ENCODE measurements at places on chromosomes 11 and 22.

- DNase-seq: no peak
Observed at GRCh38 chr11:72373163-72373562, 61.2 kb downstream of the CLPB start.

DNA sequence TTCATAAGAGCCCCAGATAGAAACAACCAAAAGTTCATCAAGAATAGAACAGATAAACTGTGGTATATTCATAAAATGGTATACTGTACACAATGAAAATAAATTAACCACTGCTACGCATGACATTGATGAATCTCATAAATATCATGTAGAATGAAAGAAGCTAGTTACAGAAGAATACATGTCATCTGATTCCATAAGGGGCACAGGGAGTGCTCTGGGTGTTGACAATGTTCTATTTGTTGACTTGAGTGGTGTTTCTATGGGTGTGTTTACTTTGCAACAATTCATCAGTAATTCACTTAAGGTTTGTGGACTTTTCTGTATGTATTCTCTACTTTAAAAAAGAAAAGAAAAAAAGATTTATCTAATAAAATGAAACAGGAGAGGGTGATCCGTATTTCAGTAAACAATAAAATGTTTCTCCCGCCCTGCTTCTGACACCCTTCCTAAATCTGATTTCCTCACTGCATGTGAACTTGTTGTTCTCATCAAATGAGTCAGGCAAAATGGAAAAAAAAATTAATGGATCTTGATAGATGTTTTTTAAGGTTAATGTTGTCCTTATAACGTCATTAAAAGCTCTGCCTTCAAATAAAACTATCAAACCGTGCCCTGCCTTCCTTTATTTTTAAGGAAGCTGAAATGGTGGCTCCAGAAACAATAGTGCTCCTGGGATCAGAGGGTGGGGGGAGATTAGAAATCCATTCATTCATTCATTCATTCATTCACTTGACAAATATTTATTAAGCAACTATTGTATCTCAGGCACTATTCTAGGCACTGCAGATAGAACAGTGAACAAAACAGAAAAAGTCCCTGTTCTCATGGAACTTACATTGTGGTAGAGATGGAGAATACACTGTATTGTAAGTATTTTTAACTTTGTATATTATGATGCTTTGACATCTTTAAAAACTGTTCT is 77.2 kb upstream of the CD44 start:
- no peak for DNase-seq

GRCh38 chr11:69750108-69750850 is 24.9 kb downstream of the FGF4 start:
- DNase-seq: no peak

- DNase-seq: no peak
Observed at GRCh38 chr11:92794783-92795182, 174.7 kb upstream of the MTNR1B start.

GRCh38 chr11:90391756-90392155 is 168.9 kb upstream of the CHORDC1 start:
- DNase-seq: no peak

DNA sequence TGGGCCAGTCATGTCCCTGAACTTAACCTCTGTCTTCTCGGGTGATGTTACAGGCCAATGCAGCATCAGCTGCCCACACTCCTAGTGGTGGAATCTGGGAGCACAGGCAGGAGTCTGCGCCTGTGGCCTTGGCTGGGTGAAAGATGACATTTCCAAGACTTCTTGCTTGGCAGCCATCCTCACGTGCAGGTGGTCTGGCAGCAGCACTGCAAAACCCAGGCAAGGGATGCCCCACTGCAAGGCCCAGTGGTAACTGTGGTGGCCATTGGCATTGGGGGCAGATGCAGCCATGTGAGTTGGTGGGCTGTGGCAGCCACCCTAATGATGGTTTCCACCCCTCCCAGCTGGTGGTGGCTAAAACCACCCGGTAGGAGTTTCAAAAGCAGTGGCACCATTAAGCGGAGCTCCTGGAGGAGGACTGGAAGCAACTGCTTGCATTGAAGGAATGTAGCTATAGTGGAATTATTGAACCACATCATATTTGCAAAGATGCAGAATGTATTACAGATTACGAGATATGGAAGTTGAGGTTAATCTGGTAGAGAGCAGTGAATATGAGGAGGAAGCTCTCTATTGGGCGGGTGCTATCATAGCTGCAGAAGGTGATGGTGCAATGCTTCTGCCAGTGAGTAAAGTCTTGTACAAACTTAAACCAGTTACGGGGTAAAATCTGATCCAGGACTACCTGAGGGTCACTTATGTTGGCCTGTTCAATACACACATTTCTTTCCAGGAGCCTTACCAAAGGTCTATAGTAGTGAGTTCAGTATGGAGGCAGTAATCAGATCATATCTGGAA is 120.7 kb upstream of the TOP3B start:
- no peak for DNase-seq

DNA sequence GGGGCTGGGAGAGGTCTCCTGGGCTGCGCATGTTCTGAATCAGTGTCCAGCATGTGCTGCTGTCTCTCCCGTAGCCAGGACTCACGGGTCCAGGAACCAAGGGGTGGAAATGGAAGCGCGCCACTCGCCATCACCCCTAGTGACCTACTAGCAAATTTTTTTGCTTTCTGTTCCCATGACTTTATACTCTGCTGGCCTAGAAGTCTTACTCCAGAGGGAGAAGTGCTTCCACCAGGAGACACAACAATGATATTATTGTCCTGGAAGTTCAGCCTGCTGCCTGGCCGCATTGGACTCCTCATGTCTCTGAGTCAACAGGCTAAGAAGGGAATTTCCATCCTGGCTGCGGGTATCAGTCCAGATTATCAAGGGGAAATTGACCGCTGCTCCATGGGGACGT is 729.7 kb downstream of the BRD1 start:
- DNase-seq: no peak

DNA sequence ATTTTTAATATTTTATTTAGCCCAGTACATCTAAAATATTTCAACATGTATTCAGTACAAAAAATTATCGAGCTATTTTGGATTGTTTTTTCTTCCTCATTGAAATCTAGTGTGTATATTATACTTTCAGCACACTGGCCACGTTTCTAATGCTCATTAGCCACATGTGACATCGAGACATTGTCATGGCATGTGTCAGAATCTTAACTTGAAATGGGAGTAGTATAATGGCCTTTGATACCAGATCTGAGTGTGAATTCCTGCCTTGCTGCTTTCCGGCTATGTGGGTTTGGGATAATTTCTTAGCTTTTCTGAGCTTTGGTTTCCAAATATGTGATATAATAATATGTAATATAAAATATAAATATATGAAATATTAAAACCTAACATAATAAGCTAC is 54.3 kb downstream of the BCL2L13 start:
- DNase-seq: no peak

- no peak for DNase-seq
Observed at GRCh38 chr11:119149018-119149785, at the start of gene ABCG4. Gene ABCG4, plus strand, starts transcription at chr11:119149052. Its CDS starts 914 bp downstream, at chr11:119149966.

- no peak for DNase-seq
Observed at GRCh38 chr11:12792590-12792989, 118.4 kb downstream of the TEAD1 start.

- no peak for DNase-seq
Observed at GRCh38 chr11:44576656-44577055, 11.2 kb downstream of the CD82 start.

DNA sequence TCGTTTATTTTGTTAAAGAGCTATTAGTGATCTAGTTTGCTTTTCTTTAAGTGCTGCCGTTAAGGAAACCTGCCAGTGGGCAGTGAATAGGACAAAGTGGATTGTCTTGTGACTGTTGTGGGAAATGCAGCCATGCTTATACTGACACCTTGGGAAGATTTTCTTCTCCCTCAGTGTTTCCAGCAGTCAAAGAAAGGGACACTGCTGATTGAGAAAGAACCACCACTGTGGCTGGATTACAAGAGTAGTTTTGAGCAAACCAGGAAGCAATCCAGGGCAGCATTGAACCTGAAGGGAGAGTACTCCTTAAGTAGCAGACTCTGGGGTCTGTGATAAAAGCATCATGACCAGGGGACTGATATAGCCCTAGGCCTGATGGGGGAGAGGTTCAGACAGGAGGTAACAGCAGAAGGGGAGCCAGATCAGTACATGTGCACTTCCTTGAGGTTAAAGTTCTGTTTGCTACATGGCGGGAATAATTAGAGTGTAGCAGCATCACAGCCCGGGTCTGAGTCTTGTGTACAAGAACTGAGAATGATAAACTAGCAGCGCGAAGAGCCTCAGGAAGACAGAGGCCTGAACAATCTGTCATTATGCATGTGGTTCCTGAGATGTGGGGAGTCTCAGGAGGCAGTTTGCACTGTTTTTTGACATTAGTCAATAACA is 167.8 kb downstream of the C11orf91 start:
- DNase-seq: no peak

GRCh38 chr11:7665473-7666291 is 7.6 kb downstream of the CYB5R2 start:
- DNase-seq: no peak

- no peak for DNase-seq
Observed at GRCh38 chr11:119635776-119636175, 93.2 kb downstream of the NECTIN1 start.

DNA sequence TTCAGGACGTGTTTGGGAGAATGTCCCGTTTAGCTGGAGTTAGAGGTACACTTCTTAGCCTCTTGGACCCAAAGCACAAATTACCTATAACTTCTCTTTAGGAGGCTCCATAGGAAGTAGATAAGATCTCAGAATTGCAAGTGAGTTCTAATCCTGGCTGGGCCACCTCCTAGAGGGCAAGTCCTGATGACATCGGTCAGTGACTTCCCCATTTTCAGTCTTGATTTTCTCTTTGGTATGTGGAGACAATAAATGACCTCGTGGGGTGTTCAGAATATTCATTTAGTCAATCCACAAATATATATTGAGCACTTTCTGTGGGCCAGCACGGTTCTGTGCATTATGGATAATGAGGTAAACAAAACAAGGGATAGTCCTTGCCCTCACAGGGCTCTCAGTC is 208.6 kb downstream of the CWF19L2 start:
- DNase-seq: no peak

- DNase-seq: no peak
Observed at GRCh38 chr11:64516226-64516625, 74.8 kb upstream of the SLC22A12 start.

DNA sequence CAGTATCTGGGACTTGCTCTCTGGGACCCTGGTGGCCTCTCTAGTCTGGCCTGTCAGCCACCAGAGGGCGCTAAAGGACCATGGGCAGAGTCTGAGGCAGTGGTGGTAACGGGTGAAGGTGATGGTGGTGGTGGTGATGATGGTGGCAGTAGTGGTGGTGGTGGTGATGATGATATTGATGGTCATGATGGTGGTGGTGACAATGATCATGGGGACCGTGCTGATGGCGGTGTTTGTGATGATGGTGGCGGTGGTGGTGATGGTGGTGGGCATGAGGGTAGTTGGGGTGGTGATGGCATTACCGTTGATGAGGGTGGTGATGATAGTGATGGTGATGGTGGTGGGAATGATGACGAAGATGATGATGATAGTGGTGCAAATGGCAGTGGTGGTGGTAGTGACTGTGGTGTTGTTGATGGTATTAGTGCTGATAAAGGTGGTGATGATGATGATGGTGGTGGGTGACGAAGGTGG is 16.0 kb downstream of the TRPM5 start:
- no peak for DNase-seq

GRCh38 chr11:77283101-77283500 is 18.4 kb downstream of the GDPD4 start:
- no peak for DNase-seq

DNA sequence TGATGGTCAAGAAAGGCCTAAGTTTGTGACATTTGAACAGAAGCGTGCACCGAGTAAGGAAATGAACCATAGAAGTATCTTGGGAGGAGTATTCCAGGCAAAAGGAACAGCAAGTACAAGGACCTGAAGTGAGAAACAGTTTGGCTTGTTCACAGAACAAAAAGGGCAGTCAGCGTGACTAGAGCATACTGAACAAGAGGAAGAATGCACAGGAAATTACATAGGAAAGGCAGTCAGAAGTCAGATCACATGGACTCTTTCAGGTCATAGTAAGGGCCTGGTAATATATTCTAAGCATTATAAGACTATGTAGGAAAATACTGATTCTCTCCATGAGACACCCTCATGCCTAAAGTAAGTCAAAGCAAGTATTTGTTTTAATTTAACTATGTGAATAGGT is 52.3 kb upstream of the GAB2 start:
- no peak for DNase-seq

GRCh38 chr22:32572741-32573500 is 98.3 kb downstream of the FBXO7 start:
- no peak for DNase-seq

DNA sequence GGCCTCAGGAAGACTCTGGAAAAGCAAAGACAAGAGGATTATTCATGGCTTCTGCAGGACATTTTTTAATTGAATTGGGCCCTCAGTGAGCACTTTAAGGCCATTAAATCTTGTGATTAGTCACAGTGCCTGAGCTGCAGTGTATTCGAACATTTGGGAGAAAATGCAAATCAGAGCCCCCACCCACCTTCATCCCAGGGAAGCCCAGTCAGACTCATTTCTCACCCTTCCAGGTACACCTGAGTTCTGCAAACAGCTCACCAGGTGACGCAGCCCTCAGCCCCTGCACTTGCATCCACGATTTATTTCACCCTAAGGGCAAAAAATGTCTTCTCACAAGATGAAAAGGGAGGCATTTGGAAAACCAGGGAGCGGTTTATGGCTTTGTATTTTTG is 128.7 kb downstream of the MPPED1 start:
- DNase-seq: no peak

DNA sequence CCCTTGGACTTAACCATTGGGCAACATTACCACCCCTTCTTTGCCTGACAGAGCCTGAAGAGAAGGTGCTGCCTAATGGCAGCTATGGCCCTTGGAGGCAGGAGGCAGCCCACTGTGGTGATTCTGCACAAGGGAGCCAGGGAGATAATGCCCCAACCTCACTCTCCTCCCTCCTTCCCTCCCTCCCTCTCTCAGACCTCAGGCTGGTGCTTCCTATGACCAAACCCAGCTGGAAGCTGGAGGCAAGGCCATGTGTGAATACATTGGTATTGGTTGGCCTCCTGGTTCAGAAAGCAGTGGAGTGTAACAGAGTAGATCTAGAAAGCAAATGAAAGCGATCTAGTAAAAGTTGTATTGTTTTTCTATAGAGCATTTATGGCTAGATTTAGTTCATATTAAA is 233.1 kb downstream of the CSNK2A3 start:
- DNase-seq: no peak

- no peak for DNase-seq
Observed at GRCh38 chr11:44011797-44012196, 36.0 kb upstream of the ACCSL start.

DNA sequence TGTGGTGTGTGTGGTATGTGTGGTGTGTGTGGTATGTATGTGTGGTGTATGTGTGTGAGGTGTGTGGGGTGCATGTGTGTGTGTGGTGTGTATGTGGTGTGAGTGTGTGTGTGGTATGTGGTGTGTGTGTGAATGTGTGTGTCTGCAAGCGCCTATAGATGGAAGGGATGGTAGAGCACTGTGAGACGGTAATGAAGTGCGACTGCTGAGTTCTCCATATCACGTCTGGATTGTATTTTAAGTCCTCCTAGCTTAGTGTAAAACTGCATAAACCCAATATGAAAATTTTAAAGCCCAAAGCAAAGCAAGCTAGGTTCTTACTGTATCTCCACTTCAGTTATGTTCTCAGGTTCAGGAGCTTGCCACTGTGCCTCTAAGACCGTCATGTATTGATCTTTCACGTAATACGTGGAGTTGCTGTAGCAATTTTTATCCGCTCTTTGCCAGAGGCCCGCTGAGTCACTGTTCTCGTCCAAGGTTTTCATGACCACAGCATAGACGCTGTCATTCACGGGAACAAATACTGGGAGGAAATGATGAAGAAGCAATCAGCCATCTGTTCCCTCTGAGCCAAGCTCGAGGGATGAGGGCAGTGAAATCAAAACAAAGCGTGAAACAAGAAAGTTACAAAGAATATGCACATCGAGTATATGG is 5.5 kb downstream of the PLET1 start:
- DNase-seq: no peak

All from cortex of kidney (tissue), 1 donor.